Cardiac atrium fibroblast (primary cell): ENCODE measurements at places on chromosomes 4 and X. TPM values are rescaled to one million over a fixed set of nuclear protein-coding genes. Genes with fewer than 3 reads are reported as not detected.

The SSX2B gene
- not detected in 2 replicates for total RNA-seq

The ZFP42 gene
- 0.18 TPM in 1 of 2 replicates, not detected in the other for total RNA-seq

The USP17L20 gene
- not detected in 2 replicates for total RNA-seq

The BMP2K gene
- 15.7 and 24.3 TPM in 2 replicates for total RNA-seq

The SLC25A53 gene
- 4.3 and 4.5 TPM in 2 replicates for total RNA-seq
